HFFc6 (cell line): ENCODE measurements at places on chromosomes 6 and 20. TPM values are rescaled to one million over a fixed set of nuclear protein-coding genes. Genes with fewer than 3 reads are reported as not detected.

The TXLNB gene
- 0.08 TPM in 1 of 3 replicates, not detected in the others for total RNA-seq

The EPB41L1 gene
- 41.2 to 49.5 TPM (median 43.3 TPM) in 3 replicates for total RNA-seq

DNA sequence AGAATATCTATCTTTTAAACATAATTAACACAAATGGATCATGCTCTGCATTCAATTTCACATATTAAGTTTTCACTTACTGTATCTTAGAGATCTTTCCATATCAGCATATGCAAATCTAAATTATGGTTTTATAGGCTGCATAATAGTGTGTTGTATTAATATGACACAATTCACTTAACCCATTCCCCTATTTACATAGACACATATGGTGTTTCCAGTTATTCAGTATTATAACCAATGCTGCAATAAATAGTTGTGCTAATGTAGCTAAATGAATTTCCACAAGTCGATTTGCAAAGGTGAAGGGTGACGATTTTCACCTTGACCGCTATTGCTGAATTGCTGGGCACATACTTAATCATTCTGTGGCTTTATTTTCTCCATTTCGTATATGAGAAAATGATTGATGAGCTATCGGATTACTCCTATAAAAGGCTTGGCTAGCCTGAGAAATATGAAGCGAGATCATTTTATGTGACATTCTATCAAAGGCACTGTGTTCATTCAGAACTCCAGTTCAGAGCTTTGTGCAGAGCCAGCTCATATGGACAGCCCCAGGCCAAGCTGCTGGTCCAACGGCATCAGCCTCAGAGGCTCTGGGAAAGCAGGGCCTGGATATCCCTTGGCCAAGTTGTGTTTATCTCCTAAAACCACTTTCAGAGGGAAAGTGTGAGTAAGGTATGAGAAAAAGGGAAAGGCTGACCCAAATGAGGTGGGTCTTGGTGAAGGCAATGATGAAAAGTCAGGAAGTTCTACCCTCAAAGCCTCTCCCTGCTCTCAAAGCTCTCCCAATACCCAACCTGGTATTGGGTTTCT, 50.8 kb downstream of the GFOD1 start:
- DNase-seq, result no peak

- DNase-seq, result no peak
Observed at GRCh38 chr6:71310261-71310660, 21.6 kb downstream of the OGFRL1 start.

- no peak for DNase-seq
Observed at GRCh38 chr6:158033751-158034702, 52.4 kb downstream of the SYNJ2 start.

DNA sequence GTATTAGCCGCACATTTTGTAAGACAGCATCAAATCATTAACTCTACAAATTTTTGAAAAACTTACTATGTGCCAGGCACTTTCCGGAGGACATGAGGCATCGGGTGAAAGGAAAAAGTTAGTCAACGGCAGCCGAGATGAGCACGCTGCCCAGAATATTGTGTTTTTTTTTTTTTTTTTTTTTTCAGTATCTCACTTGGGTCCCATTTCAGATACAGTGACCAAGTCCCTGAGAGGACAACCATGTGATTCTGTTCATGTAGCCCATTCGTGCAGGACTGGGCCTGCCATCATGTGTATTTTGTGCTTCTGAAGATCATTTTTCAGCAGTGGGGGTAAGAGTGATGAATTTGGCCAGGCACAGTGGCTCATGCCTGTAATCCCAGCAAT, 1.3 kb downstream of the SLA2 start:
- DNase-seq, result no peak

DNA sequence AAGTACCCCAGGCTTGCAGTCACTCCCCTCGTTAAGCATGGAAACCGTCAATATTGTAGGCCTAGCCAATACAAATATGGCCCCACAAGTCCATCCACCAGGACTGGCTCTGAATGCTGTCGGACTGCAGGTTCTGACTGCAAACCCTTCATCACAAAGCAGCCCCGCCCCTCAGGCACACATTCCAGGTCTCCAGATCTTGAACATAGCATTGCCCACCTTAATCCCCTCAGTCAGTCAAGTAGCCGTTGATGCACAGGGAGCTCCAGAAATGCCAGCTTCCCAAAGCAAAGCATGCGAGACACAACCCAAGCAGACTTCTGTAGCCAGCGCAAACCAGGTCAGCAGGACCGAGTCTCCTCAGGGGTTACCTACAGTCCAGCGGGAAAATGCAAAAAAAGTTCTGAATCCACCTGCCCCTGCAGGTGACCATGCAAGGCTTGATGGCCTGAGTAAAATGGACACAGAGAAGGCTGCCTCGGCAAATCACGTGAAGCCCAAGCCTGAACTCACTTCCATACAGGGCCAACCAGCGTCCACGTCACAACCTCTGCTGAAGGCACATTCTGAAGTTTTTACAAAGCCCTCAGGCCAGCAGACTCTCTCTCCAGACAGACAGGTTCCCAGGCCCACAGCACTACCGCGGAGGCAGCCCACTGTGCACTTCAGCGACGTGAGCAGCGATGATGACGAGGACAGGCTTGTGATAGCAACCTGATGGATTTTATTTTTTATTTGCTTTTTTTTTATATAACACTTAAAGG, 126.2 kb upstream of the EDN1 start:
- DNase-seq, result no peak

- no peak for DNase-seq
Observed at GRCh38 chr6:36639171-36639808, 39.2 kb upstream of the CDKN1A start.

DNA sequence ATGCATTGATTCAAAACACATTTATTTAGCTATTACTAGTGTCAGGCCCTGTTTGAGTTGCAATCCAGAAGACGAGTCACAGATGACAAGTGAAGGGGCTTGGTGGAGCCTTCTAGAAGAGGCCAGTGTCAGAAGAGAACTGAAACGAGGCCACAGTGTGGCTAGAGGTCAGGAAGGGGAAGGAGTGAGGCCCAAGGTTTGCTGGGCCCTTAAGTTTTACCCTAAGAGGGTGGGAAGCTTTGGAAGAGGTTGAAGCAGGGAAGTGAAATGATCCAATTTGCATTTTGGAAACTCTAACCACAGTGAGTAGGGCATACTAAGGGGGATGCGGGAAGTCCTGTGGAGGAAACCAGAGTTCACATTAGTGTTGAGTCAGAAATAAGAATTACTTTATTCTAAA, 25.0 kb downstream of the TTK start:
- DNase-seq, result no peak

- DNase-seq, result peak; percentile 31
Observed at GRCh38 chr20:46304361-46304760, 3.9 kb downstream of the CDH22 start.

GRCh38 chr6:88422831-88423230, 256.7 kb upstream of the CNR1 start:
- DNase-seq, result no peak

DNA sequence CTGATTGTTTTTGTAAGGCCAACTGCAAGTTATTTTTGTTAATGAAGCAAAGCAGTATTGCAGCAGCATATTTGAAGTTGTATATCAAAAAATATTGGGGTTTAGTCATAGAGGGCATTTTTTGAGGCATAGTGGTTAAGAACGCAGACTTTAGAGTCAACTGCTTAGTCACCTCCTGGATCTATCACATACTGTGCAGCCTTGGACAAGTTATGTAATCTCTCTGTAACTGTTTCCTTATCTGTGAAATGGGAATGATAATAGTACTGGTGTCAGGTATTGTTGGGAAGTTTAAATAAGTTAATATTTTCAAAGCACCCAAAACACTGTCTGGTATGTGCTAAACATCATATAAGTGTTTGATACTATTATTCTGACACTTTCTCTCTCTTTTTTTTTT, 27.2 kb upstream of the EFHC1 start:
- peak; percentile 82 for DNase-seq
